ENCODE measurements at places on chromosomes 3 and 15. TPM values are rescaled to one million over a fixed set of nuclear protein-coding genes. Genes with fewer than 3 reads are reported as not detected.

ZIC1 gene
- total RNA-seq = not detected

ACTR8 gene
- 25.6 TPM for total RNA-seq

CPNE9 gene
- total RNA-seq = not detected

HES1 gene
- 30.8 TPM for total RNA-seq

MUC20 gene
- 15.7 TPM for total RNA-seq

Data from lung (tissue), 17 donors.